Left lung (tissue), 14 donors: ENCODE measurements at places on chromosomes 11 and 22. TPM values are rescaled to one million over a fixed set of nuclear protein-coding genes. Genes with fewer than 3 reads are reported as not detected.

GRCh38 chr11:109734566-109734965 is 312.6 kb downstream of the C11orf87 start:
- DNase-seq: no peak

GRCh38 chr11:2294926-2295290 is 6.8 kb downstream of the C11orf21 start:
- DNase-seq: no peak

GRM5 gene
- 0.08 TPM for total RNA-seq

DNA sequence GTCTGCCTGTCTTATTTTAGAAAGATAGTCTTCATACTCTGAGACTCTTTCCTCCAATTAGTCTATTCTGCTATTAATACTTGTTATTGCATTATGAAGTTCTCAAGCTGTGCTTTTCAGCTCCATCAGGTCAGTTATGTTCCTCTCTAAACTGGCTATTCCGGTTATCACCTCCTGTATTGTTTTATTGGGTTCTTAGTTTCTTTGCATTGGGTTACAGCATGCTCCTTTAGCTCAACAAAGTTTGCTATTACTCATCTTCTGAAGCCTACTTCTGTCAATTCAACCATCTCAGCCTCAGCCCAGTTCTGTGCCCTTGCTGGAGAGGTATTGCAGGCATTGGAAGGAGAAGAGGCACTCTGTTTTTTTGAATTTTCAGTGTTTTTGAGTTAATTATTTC is 21.0 kb upstream of the OR5AK2 start:
- DNase-seq: no peak

GRCh38 chr11:16873289-16873688 is 134.8 kb downstream of the C11orf58 start:
- no peak for DNase-seq

- DNase-seq: no peak
Measured at GRCh38 chr11:76523786-76524436, 79.1 kb downstream of the EMSY start.

DNA sequence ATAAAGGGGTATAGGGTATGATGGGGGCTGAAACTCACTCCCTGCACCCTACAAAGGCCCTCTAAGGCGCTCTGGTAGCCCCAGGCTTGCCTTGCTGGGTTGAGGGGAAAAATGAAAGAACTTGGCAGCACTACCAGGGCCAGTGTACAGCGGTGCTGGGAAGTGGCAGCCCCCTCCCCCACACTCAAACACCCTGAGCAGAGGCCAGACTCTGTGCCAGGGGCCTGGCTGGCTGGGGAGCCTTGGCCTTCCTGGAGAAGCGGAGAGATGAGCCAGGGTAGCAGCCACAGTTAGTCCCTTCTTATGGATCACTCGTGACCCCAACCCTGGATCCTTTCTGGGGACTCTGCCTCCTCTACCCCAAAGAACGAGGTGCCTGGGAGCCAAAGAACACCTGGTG is 2.7 kb downstream of the TMEM134 start:
- no peak for DNase-seq

OR51I1 gene
- total RNA-seq: not detected

DNA sequence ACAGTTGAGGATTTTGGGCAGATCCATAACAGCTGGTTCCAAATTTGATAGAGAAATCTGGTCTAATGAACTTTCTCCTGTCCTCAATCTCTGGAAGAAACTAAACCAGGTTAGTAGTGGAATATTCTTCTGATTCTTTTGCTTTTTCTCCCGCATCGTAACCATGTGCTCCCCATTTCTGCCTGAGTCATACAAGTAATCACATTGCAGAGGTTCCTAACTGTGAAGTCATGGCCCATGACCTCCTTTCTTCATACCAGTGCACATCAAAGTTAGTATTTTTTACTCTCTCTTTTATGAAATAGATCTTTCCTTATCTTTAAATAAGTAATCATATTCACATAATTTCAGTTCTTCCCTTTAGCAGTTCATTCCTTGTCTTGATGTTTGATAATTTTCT is 249.0 kb downstream of the DYNC2H1 start:
- DNase-seq: no peak

OR8D4 gene
- not detected for total RNA-seq

DNA sequence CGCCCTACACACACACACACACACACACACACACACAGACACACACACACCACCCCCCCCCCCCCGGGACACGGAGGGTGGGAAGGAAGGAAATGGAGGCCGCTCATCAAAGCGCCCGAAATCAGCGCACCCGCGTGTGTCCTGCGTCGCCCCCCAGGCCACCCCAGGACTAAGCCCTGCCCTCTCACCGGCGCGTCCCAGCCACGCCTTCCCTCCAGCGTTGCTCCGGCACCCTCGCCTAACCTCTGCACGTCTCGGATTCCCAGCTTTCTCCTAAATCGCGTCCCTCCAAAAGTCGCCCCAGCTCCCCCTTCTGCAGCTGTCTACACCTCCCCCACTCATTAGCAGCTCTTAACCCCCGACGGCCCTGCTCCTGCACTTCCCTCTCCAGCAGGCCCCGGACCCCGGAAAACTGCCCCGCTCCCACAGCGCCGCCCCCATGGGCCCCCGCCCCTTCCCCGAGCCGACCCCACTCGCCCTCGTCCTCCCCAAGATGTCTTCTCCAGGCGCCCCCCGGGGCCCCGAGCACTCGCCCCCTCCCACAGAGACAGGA is 557 bp downstream of the PACSIN2 start:
- DNase-seq: peak; percentile 36

UPK3A gene
- total RNA-seq: not detected

- DNase-seq: peak; percentile 69
Measured at GRCh38 chr11:88418508-88418907, 81.0 kb upstream of the CTSC start.

LRRN4CL gene
- total RNA-seq: 2.0 TPM

DNA sequence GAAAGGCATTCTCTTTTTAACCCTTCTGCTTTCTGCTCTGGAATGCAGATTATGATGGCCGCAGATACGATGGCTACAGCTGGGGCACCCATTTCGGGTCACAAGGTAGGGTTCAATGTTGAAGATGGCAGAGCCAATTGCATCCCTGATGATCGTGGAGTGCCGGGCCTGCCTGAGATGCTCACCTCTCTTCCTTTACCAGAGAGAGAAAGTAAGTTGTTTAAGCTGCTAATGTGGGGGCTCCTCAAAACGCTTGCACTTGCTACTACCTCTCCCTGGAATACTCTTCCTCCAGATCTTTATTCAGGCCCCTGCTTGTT is 50.8 kb upstream of the PRDM11 start:
- DNase-seq: no peak

DNA sequence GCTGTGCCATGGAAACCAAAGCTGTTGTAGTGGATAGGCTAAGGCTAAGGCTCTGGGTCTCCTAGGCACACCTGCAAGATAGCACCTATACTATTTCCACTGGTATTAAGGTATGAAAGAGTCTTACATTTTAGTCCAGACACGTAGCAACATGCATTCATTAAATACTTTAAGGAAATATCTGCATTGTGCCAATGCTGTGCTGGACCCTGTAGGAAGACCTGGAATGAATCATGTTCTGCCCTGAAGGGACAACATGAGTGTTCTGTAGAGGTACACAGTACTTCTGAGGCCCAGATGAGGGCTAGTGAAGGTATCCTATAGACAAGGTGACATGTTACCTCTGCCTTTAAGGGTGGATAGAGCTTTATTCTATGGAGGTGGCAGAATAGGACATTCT is 35.2 kb upstream of the RRM1 start:
- DNase-seq: no peak

DNA sequence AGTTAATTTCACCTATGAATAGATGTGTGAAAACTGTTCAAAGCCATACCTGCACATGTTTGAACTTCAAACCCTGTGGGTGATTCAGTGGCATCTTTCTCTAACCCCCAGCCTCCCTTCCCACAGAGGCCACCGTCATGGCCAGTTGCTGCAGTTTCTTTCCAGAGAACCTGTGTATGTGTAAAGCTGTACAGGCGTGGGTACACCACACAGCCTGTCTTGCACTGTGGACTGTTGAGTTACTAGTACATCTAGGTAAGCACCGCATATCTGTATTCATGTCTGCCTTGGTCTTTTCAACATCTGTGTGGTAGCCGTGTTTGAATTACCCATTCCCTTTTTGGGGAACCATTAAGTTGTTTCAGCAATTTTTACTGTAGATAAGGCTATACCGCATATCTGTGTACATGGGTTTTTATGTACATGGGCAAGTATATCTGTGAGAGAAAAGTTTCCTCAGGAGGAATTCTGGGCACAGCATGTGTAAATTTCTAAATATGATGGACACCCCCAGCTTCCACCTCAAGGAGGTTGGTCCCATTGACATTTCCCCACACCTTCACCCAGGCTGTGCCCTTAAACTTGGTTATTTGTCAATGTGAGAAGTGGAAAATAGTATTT is 13.9 kb downstream of the NEAT1 start:
- no peak for DNase-seq

TRIM6 gene
- 6.2 TPM for total RNA-seq

DNA sequence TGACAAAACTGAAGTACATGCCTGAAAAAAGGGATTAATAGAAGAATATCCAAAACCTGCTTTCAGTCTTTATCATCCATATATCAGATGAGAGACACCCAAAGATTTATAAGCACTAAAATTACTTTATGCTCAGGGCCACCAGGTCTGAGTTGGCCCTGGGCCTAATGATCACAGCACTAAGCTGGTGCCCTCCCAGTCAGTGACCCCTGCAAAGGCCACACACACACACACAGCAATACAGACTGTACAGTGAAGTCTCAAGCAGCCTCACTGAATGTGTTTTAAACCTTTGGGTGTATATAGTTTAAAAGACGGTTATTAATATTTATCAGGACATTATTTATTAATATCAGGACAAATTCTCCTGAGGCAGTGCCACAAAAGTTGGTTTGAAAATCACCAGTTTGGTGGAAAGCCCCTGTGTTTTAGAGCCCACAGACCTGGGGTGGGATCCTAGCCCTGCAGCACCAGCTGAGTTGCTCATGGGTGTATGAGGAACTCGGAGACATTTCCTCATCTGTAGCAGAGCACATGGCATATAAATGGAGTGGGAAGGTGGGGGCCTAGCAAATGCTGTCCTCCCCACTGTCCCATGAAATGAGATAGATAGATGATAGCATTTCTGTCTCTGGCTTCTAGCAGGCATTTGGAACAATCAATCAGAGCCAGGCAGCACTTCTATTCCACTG is 48.4 kb upstream of the HORMAD2 start:
- DNase-seq: no peak

- no peak for DNase-seq
Measured at GRCh38 chr11:87265979-87266378, 228.2 kb downstream of the TMEM135 start.

DNA sequence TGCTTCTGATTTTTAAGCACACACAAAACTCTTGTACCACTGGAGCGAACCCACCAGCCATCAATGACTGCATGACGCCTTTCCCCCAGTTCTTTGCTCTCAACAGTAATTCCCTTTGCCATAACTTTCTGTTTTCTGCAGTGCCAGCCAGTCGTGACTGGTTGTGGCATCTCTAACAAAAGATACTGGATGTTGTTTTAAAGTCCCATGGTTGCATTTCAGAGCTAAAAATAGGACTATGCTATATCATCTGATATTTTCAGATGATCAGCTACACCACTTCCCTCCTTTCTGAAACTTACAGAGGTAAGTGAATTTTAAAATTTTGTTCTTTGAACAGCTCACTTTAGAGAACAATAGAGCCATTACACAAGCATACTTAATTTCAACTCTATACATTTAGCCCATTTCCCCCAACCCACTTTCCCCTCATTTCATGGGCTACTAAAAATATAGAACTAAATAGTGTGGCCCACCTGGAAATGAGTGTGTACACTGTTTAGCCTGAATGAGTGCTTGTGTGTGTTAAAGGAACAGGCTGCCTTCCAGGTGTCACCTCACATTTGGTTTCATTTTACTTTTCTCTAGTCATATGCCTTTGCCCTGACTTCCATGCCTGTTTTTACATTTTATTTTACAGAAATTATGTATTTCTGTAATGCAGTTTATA is 136.9 kb upstream of the ZC3H12C start:
- no peak for DNase-seq

DNA sequence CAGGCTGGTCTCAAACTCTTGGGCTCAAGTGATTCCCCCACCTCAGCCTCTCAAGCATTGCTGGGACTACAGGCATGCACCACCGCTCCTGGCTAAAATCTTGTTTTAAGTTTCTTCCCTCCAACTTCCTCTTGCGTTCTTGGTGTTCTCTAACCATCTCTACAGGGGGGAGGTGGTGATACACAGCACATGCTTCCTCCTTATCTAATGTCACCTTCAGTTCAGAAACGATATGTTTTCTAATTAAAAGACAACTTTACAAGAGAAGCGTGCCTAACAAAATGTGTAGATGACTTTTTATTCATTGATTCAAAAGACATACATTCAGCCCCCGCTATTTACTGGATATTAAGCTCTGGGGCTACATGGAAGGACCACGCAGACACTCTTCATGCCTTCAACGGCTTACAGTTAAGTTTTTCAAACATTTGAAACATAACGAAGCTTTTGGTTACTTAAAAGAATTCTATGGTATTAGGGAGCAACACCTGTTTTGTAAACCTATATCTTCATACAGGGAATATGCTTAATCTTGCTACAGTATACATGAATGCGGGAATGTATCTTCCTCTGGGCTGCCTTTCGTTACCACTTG is 933 bp upstream of the DLAT start:
- no peak for DNase-seq

- DNase-seq: no peak
Measured at GRCh38 chr11:33658195-33658900, 42.3 kb downstream of the C11orf91 start.

GRCh38 chr11:110728476-110728875 is 16.2 kb upstream of the ARHGAP20 start:
- no peak for DNase-seq

DNA sequence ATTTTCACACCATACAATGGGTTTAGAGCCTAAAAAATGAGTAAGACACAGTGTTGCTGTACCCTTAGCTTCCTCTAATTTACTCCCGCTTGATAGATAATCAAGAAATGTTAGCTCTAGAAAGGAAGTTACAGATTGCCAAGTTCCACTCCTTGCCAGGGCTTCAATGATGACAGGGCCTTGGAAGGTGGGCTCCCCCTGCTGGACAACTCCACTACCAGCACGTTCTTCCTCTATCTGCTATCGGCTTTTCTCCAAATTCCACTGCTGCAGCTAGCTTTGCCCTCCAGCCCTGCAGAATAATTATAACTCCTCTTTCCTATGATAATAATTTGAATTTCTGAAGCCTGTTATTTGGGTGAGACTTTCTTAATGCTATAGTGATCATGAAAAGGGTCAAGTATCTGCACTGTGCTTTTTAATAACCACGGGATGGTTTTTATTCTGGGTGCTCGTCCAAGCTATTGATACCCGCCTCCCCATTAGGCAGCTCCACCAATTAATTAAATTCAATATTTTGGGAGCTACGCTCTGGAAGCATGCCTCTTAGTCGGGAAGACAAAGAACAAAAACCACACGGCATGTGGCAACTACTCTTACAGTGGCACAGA is 9.0 kb downstream of the SYN3 start:
- DNase-seq: no peak

APOBEC3G gene
- total RNA-seq: 15.7 TPM

PAMR1 gene
- 14.4 TPM for total RNA-seq

DNA sequence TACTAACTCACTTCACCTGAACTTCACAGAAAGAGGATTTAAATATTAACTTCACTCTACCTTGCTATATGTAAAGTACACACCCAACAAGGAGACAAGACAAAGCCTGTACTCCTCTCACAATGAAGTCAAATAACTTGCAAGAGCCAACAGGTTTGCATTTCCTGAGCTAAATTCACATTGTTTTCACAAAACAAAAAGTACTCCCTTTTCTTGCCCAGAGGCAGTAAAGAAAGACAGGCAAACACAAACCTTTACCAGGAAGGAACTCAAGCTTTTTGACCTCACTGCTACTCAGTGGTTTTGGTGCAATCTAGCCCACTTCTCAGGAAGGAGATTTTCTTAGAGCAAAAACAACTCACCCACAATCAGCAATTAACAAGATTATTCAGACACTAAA is 15.7 kb downstream of the USP28 start:
- no peak for DNase-seq
